T-helper 2 cell (primary cell): ENCODE measurements at places on chromosomes 5 and 9.

DNA sequence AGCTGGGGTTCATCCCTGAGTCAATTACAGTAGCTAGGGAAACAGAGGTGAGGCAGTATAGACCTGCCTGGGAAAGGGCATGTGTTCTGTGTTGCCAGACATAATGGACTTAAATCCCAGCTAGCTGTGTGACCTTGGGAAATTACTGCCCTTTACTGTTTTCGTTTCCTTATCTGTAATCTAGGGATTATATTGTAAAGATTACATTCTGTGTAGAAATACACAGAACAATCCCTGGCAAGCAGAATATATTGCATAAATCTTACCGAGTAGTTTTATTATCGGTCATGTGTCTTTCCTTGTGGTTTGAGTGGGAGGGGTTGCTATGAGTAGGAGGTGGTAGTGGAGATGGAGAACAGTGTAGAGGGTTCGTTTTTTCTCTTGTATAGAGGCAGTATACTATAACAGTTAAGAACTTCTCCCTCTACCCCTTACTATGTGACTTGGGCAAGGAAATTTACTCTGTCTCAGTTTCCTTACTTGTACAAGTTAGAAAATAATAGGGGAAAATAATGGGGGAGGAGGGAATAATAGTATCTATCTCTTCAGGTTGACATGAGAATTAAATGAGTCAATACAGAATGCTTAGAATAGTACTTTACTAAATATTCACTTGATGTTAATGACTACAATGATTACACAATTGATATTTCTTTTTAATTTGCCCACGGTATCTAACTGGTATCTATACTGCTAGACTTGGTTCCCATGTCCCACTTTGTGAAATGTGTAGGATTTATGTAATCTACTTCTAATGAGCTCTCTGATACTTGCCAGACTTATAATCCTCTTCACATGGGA is 7.1 kb upstream of the DMXL1 start:
- no peak for DNase-seq

GRCh38 chr5:37396352-37396751 is 17.2 kb downstream of the WDR70 start:
- no peak for DNase-seq

DNA sequence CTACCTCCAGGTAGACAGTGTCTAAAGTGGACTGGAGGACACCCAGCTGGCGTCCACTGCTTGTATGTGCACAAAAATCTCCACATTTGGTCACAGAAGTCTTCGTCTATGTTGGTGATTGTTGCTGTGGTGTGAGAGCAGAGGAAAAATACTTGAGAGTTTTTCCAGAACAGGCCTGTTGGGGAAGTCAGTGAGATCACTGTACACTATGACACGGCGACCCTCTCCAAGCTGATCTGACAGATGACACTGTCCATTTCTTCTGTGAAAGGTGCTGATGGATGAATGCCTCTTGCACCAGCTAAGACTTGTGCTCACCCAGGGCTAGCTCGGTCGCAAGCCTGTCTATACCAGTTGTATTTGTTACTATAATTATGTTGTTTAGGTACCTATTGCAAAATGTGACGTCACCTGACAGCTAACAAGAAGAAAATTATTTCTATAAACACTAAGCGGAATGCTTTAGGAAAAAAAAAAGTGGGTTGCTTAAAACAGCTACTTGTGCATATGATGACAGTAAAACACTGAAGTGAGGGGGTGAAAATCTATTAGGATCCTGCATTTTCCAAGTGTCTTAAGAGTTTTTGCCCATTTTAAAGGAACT is 142.3 kb downstream of the ROR2 start:
- DNase-seq: no peak

GRCh38 chr9:94168203-94169000 is 84.1 kb downstream of the PTPDC1 start:
- DNase-seq: no peak

- DNase-seq: no peak
Measured at GRCh38 chr5:123807177-123807945, 295.4 kb downstream of the CSNK1G3 start.

DNA sequence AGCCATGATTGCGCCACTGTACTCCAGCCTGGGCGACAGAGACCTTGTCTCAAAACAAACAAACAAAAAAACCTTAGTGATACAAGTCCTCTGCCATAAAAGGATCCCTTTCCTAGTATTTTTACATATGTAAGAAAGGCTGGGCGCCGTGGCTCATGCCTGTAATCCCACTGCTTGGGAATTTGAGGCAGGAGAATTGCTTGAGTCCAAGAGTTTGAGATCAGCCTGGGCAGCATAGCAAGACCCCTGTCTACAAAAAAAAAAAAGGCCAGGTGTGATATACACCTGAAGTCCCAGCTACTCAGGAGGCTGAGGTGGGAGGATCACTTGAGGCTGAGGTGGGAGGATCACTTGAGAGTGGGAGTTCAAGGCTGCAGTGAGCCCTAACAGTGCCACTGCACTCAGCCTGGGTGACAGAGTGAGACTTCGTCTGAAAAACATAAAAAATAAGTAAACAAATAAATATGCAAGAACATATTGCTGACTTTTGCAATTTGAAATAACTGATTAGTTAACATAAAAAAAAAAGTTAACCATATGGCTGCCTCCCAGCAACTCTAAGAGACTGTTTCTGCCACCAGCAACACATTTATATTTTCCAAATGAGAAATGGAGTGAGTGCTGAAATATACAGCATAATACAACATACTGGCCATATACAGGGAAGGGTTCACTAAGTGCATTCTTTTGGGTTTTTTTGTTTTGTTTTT is 6.9 kb downstream of the ZNF367 start:
- no peak for DNase-seq

DNA sequence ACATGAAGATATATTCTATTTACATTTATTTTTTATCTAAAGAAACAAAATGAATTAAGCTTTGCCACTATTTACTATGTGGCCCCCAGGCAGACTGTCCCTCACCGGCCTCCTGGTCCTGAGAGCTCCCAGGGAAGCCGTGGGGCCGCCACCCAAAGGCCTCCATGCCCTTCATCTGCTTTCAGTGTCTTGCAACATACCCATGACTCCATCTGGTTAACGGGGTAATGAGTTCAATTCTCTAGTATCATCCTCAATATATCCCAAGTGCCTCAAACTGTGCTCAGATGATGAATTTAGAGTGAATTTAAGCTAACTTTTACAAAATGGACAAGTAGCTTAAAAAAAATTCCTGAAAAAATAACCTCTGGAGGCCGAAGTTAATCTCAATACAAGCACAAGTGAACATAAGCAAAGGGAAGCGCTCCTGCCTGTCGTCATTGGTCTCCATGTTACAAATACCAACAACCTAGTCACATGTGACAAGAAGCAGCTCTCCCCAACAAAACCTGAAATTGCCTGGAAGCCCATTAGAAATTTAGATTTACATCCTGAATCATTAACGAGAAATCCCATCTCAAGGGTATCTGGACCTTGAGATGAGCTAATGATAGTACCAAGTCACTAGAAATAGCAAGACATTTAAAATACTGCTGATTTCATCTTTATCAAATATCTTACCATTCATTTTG is 26.1 kb downstream of the DAP start:
- DNase-seq: no peak
